Activated CD8-positive, alpha-beta memory T cell treated with anti-CD3 and anti-CD28 coated beads, Interleukin-2, amount 50 U/mL, for 48 hours (primary cell): ENCODE measurements at places on chromosomes 12 and 14.

- DNase-seq: no peak
Observed at GRCh38 chr12:50110762-50111351, 1.2 kb upstream of the COX14 start.

DNA sequence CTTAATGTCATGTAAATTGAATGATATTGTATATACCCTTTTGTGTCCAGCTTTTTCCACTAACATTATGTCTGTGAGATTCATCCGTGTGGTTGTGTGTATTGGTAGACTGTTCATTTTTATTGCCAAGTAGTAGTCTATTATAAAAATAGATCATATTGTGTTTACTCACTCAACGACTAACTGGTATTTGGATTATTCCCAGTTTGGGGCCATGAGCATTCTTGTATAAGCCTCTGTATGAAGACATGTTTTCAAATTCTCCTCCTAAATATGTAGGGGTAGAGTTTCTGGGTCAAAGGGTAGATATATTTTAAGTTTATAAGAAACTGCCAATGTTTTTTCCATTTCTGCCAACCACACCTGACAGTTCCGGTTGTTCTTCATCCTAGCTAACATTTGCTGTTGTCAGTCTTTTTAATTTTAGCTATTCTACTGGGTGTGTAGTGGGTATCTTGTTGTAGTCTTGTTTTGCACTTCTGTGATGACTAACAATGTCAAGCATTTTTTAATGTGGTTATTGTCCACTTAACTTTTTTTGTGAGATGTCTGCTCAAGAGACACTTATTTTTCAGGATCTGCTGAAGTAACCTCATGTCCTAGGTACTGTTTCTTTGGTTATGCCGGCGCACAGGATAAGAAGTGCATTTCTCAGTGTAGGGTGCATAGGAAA is 93.2 kb downstream of the DACT1 start:
- no peak for DNase-seq

- DNase-seq: no peak
Observed at GRCh38 chr14:65926504-65926903, 514.0 kb downstream of the FUT8 start.

DNA sequence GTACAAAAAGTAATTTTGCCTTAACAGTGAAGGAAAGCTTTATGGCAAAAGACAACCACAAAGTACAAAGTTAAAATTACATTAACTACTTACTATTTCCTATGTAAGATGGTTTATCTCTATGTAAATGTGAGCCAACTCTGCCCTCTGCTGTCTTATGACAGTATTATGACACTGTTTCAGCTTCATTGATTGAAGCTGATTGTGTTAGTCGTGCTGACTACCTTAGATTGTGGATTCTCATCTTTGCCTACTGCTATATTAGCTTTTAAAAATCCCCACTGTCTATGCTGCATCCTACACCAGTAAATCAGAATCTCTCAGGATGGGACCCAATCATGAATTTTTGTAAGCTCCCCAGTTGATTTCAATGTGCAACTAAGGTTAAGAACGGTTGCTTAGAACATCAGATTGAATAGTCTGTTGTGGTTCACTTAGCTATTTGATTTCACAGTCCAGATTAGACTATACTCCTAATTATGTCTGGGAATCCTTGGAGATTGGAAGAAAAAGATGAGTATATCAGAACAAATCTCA is 12.2 kb upstream of the SPTB start:
- DNase-seq: no peak

GRCh38 chr12:5433081-5433844 is 1.4 kb downstream of the NTF3 start:
- DNase-seq: no peak

DNA sequence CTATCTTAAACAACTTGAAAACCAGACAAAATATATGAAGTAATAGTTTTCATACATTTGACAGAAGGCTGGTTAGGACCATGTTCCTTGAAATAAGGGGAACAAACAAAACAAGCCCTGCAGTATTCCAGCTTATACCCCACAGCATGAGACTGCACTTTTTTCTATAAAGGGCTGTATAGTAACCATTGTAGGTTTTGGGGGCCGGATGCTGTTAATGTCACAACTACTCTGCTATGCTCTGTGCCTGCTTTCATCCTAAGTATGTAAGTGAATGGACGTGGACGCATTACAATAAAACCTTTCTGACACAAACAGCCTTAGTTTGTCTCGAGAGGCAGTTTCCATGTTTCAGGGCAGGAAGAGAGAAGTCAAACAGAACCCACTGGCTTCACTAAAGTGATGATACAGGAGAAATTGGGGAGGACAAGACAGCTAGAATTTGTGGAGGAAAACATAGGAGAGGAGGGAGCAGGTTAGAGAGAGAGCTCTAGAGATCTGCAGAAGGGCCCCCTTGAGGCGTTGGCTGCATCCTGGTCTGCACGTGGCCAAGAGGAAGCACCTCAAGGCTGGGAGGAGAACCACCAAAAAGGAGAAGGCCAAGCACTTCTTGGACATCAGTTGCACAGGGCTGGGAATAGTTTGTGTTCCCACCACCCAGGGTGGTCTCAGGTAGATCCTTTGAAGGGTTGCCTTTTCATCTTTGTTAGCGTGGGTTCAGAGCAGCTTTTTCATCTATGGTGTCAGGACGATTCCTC is 63.7 kb downstream of the TRAF3 start:
- DNase-seq: no peak

- DNase-seq: no peak
Observed at GRCh38 chr14:88369496-88369895, 16.0 kb upstream of the SPATA7 start.
